ENCODE measurements at places on chromosomes 3 and 15.
A peak's percentile ranks its signal among the peaks of the same experiment; 100 is the strongest.

DNA sequence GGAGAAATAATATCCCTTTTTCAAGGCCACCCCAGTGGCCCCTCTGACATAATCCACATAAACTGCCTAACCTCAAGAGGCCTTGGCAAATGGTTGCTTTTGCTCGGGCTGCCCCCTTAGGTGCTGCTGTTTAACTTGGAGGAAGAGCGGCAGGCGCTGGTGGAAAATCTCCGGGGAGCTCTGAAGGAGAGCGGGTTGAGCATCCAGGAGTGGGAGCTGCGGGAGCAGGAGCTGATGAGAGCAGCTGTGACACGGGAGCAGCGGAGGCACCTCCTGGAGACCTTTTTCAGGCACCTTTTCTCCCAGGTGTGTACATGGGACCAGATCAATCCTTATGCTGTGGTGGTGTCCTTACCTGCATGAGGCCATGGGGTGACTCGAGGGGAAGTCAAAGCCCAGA is 15.0 kb downstream of the DUOX1 start:
- no peak for DNase-seq

GRCh38 chr3:69426291-69426966 is 40.5 kb upstream of the FRMD4B start:
- no peak for DNase-seq

DNA sequence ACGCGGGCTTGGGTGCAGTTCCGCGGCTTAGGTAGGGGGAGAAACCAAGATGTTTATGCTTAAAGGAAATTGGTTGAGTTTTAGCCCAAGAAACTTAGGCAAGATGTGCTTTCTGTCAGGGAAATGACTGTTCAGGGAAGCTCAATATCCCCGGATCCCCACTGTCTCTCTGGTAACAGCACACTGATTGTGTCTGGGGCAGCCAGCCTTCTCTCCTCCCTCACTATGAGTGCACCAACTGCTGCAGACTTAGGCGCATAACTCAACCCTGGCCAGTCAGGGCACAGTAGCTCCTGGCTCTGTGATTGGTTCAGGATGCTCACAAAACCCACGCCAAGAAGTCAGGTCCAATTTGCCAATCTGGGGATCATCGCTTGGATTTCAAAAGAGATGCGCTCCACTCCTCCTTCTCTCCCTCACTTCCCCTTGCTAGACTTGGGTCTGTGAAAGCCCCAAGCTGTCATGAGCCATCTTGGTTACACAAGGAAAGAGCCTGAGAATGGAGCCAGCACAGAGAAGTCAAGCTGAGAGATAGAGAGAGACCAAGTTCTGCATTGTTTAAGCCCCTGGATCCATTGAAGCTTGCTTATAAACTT is 42.5 kb upstream of the CACNA2D3 start:
- no peak for DNase-seq

DNA sequence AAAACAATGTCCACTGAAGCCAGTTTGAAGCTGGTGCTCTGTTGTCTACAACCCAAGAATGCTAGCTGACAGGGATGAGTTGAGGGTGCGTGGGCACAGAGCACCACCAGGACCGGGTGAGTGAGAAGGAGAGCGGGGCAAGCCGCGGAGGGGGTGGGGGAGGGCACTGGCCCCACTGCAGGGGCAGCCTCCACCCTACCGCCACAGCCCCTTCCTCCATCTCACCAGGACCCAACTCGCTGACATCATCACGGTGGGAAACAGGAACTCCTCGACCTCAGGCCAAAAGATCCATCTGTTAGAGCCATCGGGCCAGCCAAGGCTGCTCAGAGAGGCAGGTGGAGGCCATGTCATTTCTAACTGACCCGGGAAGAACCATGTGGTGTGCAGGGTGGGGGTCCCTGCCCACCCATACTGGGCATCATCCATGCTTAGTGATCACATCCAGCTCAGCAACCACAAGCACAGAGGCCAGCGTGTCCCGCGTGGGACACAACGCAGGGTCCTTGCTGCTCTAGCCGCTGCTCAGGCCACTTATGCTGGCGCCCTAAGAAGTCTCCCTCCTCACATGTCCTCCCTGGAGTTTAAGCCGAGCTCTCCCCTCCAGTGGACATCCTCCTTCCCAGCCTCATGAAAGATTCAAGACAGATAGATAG is 57.6 kb upstream of the GATA2 start:
- DNase-seq = no peak

- no peak for DNase-seq
Observed at GRCh38 chr15:63881431-63881830, 47.7 kb upstream of the HERC1 start.

DNA sequence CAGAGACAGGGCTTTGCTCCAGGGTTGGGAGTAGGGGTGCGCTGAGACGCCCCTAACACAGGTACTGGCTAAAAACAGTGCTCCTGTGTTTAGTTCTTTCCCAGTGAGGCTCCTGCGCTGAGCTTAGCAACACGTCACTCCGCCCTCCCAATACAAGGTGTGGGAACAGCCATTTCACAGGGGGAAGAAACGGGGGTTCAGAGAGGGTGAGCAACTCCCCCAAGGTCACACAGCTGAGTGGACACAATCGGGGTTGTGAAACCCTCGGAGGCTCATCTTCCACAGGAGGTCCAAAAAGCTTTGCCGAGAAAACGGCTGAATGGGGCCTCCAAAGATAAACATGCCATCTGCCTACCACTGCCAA is 628 bp downstream of the PRRT3 start:
- DNase-seq = no peak

DNA sequence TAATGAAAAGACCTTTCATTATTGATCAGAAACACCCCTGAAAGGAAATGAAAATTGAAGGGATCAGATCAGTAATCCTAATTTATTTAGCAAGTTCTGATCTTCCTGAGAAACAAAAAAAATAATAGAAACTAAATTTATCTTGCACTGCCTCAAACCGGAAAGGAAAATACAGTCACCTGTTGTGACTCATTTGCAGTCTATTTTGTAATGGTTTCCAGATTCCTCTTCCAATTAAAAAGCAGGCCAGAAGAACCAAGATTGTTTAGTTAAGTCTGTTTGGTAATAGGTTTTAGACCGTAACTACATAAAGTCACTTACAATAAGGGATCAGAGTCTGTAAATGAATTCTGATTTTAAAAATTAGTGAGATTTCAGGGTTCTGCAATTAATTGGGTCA is 49.7 kb upstream of the ATOSA start:
- no peak for DNase-seq

- DNase-seq = no peak
Observed at GRCh38 chr3:185318141-185318540, 44.8 kb upstream of the MAP3K13 start.

- no peak for DNase-seq
Observed at GRCh38 chr15:23372284-23372683, 17.7 kb downstream of the GOLGA8S start.

DNA sequence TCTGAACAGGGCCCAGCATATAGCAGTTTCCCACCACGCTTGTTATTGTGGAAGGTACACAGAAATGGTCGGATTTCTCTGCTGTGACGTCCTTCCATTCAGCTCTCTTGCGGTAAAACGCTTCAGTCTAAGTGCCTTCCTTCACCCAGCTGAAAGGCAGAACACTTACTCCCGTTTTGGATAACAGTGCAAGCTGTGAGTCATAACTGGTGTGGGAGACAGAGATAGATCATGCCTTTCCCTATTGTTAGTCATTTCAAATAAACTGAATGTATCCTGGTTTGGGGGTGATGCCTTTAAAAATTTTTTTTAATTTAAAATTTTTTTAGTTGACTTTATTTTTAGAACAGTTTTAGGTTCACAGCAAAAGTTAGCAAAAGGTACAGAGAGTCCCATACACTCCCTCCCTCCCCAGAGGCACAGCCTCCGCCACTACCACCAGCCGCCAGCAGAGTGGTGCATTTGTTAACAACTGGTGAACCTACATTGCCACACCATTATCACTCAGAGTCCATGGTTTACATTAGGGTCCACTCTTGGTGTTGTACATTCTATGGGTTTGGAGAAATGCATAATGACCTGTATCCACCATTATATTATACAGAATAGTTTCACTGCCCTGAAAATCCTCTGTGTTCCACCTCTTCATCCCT is 94.9 kb upstream of the NSMCE3 start:
- DNase-seq = peak; percentile 14

DNA sequence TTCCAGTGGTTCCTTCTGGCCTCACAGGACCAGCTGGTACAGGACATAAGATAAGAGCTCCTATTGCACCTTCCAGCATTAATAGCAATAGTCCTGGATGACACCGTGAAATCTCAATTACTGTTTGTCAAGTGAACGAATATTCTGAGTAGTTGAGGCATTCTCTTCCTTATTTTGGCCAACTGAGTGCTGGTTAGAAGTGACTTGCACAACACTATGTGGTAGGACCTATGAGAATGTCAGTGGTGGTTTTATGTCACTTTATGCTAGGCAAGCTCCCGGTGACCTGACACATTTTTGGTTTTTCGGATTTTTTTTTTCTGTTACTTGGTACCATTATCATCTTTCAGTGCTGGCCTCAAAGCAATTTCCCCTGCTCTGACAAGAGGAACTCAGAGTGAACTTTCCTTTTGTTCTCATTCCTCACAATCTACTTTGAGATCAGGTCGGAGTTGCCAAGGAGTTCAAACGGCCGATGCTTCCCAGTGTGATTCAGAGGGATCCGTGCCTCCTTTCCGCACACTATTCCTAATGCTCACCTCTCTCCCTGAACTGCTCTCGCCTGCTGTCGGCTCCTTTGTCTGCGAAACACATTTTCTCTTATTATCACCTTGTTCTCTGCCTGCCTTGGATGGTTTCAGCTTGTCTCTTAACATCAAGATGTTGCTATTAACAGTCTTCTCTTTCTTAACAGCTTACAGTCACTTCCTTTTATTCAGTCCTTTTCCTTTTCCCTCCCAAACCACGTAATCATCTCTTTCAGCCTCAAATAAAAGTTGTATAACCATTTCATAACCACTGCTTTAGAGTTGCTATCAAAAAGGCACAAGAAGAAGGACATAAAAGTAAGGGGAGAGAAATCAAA is 35.8 kb downstream of the QTRT2 start:
- no peak for DNase-seq

DNA sequence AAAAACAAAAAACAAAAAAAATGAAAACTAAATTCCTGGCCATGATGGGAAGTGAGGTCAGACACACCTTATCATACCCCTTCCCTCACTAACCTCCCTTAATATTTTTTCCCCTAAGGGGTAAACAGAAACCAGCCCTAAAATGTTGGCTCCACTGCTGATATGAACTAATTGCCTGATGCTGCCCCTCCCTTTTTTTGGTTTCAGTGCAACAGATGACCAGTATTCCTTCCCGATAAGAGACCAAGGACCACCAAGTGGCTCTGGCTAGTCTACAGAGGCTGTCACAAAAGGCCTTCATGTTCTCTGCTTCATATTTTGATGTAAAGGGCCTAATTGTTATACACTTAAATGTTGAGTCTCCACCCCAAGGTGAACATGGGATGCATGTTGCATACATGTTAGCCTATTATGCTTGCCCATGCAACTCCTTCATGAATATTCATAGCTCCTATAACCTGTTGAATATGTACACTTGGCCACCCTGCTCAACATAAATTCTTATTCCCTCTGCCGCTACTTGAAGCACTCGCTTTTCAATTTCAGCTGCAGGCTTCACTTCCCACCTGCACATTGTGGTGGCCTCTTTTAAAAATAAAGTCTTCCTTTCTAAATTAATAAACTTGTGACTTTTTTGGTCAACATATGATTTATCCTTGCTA is 12.3 kb upstream of the STAC start:
- no peak for DNase-seq

GRCh38 chr3:196225763-196226364 is 9.5 kb downstream of the SLC51A start:
- no peak for DNase-seq

GRCh38 chr15:41060505-41060904 is 55.6 kb downstream of the INO80 start:
- DNase-seq = no peak

DNA sequence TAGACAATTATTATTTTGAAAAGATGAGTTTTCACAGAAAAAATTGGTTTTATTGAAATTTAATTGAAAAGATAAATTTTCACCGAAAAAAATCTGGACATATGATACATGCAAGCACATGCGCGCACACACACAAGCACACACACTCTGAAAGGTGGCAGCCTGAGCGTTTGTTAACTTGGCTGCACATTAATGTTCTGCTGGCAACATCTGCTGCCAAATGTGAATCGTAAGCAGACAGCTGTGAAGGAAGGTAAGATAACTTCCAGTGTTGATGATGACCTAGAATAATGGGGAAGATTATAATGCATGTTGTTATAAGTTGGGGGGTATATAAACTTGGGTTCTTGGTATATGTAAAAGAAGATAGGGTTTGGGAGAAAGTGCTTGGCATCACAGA is 18.4 kb upstream of the CMTM7 start:
- DNase-seq = no peak

GRCh38 chr3:112293368-112294321 is at the start of gene SLC9C1:
Gene SLC9C1, minus strand, starts transcription at chr3:112294216. Its CDS starts 7,425 bp downstream, at chr3:112286791.
- DNase-seq = peak; percentile 45

GRCh38 chr15:88638626-88639372 is at the start of gene ISG20:
Gene ISG20, plus strand, starts transcription at chr15:88639016. Its CDS starts 351 bp downstream, at chr15:88639367.
- DNase-seq = peak; percentile 96

GRCh38 chr3:108234387-108234957 is 12.2 kb upstream of the IFT57 start:
- DNase-seq = no peak

GRCh38 chr3:42213417-42213816 is 52.6 kb downstream of the CCK start:
- no peak for DNase-seq

- DNase-seq = no peak
Observed at GRCh38 chr3:95356764-95357501, 1294.1 kb downstream of the NSUN3 start.

DNA sequence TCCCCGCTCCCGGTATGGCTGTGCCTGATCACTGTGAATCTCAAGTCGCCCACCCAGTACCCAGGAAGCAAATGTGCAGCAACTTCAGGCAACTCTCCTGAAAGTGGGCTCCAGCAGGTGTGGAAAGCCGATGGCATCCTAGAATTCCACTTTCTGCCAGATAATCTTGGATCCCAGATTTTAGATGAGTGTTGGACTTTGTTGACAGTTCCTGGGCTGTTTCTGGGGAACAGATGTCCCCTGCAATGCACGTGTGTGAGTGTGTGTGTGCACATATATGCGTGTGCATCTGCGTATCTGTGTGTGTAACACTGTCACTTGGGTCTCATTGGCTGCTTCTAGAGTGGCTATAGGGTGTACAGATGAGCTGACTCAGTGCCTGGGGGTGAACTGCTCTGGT is 59.0 kb downstream of the FEM1B start:
- no peak for DNase-seq

- no peak for DNase-seq
Observed at GRCh38 chr15:81160312-81161159, 26.5 kb downstream of the CFAP161 start.

- DNase-seq = no peak
Observed at GRCh38 chr3:189903562-189904250, 217.0 kb downstream of the P3H2 start.

- no peak for DNase-seq
Observed at GRCh38 chr3:55476515-55476914, 10.6 kb downstream of the WNT5A start.

GRCh38 chr15:67716171-67716570 is 109.1 kb upstream of the SKOR1 start:
- DNase-seq = no peak

- no peak for DNase-seq
Observed at GRCh38 chr3:120552184-120553172, 43.7 kb upstream of the NDUFB4 start.
